ENCODE measurements at places on chromosomes 6 and 20.

DNA sequence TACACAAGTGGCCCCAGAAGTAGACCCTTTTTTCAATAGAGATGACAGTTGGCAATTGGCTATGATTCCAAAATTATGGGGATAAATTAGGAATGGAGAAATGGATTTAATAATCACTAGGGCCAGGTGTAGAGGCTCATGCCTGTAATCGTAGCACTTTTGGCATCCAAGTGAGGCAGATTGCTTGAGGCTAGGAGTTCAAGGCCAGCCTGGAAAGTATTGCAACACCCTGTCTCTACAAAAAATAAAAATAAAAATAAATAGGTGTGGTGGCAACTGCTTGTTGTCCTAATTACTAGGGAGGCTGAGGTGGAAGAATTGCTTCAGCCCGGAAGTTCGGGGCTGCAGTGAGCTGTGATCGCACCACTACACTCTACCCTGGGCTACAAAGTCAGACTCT is 60.0 kb downstream of the BMP2 start:
- DNase-seq = no peak

DNA sequence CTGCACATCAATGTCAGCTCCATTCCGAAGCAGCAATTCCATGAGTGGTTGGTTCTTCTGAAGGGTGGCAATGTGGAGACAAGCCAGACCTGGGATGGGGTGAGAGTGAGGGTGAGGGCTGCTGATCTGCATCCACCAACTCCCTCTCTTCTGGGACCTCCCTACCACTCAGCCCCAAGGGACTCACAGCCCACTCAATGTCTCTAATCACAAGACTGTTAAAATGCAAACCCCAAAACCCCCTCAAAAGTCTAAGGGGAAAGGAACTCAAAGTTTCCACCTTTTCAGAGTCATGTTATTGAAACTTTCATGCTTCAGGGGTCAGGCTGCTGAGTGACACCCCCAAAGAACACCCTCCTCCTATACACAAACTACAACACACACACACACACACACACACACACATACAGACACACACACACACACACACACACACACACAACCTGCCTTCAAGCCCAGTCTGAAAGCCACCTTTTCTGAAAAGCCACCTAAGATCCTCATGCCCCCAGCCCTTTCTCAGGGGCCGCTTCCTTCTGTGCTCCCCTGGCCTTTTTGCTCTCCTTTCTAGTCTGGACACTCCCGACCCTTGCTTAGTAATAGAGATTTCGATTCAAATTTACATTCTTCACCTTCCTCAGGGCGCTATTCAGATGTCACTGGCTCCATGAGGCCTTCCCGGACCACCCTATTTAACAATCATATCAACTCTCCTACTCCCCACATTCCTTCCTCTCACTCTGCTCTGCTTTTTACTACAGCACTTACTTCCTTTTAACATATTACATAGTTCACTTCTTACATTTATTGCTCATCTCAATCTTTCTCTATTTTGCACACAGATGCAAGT is 3.3 kb upstream of the SLC35B2 start:
- DNase-seq = no peak

DNA sequence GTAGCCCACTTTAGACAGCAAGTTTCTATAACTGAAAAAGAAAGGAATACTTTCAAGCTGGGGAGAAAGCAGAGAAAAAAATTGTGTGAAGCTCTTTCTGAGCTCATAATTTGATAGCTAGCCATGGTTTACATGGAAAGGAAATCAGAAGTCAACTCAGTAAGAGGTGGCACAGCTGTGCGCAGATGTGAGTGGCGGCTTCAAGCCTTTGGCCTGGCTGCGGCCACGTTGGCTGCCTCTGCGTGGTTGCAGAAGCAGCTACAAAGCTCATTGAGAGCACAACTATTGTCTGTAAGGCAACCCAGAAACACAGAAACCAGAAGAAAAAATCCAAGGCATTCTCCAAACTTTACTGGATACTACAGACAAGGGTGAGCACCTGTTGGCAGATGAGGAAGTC is 136.9 kb downstream of the SASH1 start:
- DNase-seq = no peak

DNA sequence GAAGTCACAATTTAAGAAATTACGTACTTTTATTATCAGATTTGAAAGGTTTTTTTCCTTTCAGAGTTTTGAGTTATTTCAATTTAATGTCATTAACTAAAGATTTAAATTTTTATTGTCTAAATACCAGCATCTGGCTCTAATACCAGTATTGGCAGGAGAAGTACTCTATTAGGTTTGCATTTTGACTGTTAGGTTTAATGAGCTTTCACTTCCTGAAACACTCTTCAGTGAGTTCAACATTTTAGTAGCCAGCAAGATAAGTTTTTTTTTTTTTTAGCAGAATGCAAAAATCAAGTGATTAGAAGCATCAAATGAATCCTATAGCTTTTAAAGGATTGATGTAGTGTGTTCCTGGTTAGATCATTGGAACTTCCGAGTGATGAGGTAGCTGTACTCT is 34.0 kb upstream of the SCGN start:
- DNase-seq = no peak

- no peak for DNase-seq
These were observed 2.7 kb downstream of the SDCBP2 start for GRCh38 chr20:1326031-1326930.

DNA sequence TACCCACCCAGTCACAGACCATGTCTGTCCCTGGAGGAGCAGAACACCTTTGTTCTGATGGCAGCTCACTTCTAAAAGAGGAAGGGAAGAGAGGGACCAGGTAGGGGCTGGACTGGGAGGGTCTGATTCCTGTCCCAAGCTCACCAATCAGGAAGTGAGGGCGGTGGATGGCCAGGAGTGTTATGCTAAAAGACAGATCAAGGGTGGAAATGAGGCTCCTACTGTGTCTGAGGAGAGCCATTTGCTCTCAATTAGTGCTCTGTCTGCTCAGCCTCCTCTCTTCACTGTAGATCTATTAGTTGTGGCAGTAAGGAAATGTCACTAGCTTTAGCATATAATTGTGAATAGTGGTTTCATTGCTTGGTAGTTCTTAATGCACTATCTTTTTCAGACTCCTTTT is 72.5 kb downstream of the ARMC2 start:
- no peak for DNase-seq

DNA sequence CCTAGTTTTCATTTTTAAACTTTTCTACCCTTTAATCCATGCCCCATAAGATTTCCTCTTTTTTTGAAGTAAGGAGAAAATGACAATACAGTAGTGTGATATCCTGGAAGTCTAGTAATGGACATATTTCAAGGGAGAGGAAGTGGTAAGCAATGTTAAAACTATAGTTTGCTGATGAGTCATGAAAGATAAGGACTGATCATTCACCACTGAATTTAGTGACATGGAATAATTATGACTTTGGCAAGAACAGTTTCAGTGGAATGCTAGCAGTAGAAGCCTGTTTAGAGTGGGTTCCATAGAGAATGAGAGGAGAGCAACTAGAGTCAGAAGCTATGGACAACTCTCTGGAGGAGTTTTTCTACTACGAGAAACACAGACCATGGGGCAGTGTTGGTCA is 24.9 kb upstream of the SLC2A12 start:
- DNase-seq = no peak

- DNase-seq = no peak
These were observed 67.4 kb downstream of the AIG1 start for GRCh38 chr6:143127941-143128680.

GRCh38 chr6:134165561-134166201 is 113.3 kb upstream of the SLC2A12 start:
- DNase-seq = no peak

- peak; percentile 20 for DNase-seq
These were observed 120.9 kb downstream of the COL12A1 start for GRCh38 chr6:75084872-75085381.

GRCh38 chr20:20611167-20611566 is 101.3 kb downstream of the RALGAPA2 start:
- no peak for DNase-seq

DNA sequence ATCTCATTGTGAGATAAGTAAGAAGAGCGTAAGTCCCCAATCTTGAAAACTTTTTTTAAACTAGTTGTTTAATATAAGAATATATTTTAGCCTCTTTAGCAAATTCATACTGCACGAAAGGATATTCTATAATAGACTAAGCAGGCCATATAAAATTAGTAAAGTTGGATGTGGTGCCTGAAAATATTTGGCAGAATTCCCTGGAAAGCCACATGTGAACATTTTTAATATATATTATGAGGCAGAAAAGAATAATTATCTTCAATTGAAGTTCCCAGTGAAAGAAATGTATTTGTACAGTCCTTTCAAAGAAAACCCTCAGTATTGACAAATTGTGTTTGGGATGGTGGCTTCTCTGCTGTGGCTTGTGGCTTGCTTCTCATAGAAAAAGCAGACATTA is 237.5 kb upstream of the JAG1 start:
- no peak for DNase-seq

DNA sequence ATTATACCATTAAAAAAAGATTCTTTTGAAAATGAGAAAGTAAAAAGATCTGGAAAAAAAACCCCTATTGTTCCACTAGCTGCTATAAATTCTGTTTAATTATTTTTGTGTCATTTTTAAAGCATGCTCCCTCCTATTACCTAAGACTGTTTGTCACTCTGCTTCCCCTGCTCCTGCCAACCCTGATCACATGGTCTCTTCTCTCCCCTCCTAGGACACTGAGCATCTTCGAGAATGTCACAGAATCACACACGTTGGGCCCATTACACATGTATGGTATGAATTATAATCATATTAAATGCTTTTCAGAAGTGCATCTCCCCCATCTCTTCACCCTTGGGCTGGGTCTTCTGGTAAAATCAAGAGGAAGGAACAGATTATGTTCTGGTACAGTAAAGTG is 6.2 kb downstream of the SNAP91 start:
- DNase-seq = no peak

DNA sequence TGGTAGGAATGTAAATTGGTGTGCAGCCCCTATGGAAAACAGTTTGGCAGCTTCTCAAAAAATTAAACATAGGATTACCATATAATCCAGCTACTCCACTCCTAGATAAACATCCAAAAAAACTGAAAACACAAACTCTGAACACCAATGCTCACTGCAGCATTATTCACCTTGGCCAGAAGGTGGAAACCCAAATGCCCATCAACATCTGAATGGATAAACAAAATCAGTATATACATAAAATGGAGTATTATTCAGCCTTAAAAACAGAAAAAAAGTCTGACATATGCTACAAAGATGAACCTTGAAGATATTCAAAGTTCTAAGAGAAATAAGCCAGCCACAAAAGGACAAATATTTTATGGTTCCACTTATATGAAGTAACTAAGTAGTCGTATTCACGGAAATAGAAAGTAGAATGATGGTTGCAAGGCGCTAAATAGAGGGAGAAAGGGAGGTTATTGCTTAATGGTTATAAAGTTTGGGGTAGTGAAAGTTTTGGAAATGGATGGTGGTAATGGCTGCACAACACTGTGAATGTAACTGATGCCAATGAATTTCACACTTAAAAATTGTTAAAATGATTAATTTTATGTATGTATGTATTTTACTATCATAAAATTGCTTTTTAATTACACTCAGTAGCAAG is 4.0 kb downstream of the PHF10 start:
- DNase-seq = no peak

DNA sequence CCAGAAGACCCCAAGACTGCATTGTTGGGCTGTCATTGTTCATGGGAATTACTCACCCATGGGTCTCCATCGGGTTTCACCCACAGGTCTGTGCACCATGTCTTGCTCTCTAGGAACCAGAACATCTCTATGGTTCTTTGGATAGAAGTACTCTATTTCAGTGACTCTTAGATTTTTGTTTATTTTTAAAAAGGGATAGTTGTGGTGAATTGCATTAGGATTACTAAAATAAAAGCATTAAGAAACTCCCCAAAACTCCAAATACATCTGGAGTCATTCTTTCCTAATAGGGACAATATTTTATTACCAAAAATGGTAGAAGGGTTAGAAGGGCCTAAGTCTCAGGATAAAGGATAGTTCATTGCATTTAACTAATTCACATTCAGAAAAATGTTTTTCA is 166.9 kb upstream of the TNFAIP3 start:
- DNase-seq = no peak

GRCh38 chr6:150813993-150814359 is 51.5 kb upstream of the MTHFD1L start:
- no peak for DNase-seq

DNA sequence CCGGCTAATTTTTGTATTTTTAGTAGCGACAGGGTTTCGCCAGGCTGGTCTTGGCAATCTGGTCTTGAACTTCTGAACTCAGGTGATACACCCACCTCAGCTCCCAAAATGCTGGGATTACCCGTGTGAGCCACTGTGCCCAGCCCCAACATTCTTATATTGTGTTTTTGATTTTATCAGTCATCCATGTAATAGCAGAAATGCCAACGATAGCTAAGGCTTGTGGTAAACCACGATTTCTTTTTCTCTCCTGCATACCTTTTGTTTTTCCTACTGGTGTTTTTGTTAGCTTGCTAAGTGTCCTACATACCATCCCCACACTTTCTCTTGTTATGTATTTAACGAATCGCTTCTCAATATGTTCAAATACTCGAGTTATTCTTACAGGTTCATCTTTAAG is 12.1 kb downstream of the PHACTR2 start:
- no peak for DNase-seq

- no peak for DNase-seq
These were observed 27.6 kb upstream of the CDKN1A start for GRCh38 chr6:36650848-36651478.

DNA sequence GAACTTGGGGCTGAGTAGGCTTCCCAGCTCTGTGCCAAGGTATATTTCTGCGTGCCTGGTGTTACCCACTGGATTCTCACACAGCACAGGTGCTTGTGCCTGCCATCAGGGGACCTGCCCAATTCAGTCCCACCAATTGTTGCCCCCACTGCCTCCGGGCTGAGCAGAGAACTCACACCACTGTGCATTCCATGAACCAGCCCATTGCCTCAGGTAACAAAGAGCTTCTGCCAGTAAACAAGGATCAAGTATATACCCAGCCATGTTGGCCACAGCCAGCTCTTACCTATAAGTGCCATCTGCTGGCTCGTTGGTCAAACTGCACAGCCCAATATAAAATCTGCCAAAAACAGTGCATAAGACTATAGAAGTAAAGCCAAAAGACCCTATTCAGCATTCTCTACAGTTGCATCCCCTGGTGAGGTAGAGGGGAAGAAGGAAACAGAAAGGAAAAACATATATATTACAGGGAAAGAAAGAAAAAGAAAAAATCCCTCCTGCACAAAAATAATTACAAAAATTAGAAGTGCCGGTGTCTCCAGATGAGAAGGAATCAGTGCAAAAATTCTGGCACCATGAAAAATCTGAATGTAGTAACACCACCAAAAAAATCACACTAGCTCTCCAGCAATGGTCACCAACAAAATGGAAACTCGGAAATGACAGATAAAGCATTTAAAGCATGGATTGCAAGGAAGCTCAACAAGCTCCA is 241.4 kb downstream of the IBTK start:
- no peak for DNase-seq

DNA sequence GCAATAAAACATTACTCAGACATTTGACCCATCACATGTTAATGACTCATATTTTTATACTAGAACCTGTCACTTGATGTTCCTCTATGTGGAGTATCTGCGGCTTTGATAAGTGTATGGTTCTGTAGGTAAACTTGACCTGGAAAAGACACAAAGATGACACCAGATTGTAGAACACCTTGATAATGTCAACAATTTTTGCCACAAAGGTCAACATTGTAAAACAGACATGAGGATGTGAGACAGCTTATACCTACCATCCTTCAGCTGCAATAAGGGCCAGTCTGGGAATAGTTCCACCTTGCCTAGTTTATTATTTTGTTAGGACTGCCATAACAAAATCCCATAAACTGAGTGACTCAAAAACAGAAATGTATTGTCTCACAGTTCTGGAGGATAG is 202.4 kb downstream of the LMBRD1 start:
- no peak for DNase-seq

GRCh38 chr6:63683071-63683603 is 47.5 kb downstream of the PHF3 start:
- no peak for DNase-seq

All from neural crest cell (in vitro differentiated cells).